ENCODE measurements at places on chromosomes 4 and X.

DNA sequence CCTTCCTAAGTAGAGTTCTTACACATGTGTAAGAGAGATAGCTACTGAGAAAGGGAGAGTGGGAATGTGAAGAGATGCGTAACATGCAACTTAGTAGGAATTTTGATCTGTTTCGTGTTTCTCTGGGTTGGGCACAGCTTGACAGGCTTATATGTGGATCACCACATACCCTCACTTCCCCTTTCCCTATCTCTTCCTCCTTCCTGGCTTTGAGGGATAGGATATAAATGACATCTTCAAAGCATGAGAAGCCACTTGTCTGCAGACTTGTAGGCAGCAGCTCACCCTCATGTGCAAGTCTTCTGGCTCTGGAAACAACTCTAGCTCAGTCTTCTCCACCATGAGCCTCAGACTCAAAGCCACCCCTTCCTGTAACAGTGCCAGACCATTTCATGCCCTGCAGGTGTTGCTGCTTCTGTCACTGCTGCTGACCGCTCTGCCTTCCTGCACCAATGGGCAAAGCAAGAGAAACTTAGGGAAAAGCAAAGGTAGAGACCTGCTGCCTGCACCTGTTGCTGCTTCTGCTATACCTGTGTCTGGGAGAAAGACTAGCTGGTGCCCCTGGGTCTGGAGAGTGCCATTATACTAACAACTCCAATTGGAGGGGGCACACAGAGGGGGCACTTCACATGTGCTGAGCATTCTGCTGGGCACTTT is 5.4 kb upstream of the PF4V1 start:
- DNase-seq = no peak

DNA sequence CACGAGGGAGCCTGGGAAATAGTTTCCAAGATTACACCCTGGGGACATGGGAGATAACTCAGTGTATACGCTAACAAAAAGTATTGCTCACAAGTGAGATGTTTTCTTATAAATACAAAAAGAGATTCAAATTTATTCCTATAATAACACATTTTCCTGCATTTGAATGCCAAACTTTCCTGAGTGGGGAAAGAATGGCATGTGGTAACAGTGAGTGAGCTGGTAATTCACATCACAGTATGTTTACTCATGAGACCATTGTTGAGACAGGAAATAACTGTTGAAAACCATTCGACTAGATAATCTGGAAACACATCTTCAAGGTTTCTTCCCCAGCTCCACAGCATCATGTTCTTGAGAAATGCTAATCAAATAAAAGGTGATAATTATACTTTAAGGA is 109.1 kb downstream of the TASL start:
- DNase-seq = no peak

DNA sequence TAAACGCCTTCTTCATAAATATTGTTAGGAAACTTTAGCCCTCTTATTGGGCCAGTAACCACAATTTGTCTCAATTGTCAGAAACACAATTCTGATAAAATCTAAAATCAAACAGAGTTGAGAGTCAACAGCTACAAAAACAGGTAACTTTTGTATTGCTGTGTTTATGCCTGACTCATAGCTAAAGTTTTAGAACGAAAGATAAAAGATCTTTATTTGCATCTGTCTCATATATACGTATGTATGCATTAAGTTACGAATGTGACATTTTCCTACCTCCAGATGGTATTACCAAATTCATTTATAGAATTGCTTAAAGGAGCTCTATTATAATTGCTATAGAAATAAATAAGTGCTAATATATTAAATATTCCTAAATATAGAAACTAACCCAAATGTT is 887.9 kb upstream of the NDST4 start:
- DNase-seq = no peak

- no peak for DNase-seq
Measured at GRCh38 chr4:126708716-126709115, 924.0 kb upstream of the INTU start.
